ENCODE measurements at places on chromosomes 6 and 20.

- no peak for DNase-seq
These were observed 219.1 kb downstream of the MYLK4 start for GRCh38 chr6:2531426-2532215.

DNA sequence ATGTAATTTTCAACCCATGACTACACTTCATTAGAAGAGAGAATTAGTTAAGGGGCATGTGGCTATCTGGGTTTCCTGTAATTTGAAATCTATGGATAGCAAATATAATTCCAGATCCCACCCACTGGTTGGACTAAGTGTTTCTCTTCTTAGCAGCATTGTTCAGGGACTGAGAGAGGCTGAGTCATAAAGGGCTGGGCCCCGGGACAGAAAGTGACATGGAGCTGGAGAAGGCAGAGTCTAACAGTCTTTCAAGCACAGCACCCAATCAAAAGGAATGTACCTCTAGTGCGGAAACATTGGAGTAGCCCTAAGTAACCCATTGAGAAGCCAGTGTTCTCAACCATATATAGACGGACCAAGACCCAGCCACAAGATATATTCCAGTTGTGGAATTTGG is 363.9 kb downstream of the DHX35 start:
- DNase-seq = no peak

- DNase-seq = no peak
These were observed 162.0 kb downstream of the FAXC start for GRCh38 chr6:99187429-99187828.

GRCh38 chr20:5900908-5901307 is 49.4 kb downstream of the TRMT6 start:
- no peak for DNase-seq

DNA sequence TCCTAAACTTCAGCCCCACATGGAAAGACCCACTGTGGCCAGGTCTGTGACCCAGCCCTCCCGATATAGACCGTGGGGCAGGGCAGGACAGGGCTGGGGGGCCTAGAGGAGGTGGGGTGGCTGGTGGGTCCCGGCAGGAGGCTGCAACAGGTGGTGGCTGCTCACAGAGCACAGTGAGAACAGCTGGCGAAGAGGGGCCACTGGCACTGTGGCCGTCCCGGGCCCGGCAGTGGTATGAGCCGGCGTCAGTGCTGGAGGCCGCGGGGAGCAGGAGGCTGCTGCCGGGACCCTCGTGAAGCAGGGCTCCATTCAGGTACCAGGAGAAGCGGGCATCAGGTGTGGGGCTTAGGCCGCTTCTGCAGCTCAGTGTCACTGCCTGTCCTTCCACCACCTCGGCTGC is 13.4 kb downstream of the SIGLEC1 start:
- no peak for DNase-seq

GRCh38 chr6:13248053-13248452 is 80.3 kb downstream of the TBC1D7 start:
- no peak for DNase-seq

DNA sequence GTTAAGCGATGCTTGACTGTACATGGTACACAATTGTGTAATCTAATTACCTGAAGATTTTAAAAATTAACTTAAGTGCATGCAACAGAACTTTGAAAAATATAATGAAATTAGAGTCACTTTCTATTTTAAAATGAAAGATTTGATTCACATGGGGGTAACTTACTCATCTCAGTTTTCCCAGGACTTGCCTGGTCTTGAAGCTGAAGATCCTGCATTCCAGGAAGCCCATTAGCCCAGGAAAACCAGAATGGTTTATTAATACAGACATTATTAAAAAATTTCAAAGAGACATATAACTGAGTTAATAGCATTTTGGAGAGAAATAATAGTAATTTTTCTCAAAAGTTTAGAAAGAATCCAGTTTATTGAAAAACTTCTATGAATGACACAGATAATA is 190.6 kb downstream of the SIM1 start:
- no peak for DNase-seq

DNA sequence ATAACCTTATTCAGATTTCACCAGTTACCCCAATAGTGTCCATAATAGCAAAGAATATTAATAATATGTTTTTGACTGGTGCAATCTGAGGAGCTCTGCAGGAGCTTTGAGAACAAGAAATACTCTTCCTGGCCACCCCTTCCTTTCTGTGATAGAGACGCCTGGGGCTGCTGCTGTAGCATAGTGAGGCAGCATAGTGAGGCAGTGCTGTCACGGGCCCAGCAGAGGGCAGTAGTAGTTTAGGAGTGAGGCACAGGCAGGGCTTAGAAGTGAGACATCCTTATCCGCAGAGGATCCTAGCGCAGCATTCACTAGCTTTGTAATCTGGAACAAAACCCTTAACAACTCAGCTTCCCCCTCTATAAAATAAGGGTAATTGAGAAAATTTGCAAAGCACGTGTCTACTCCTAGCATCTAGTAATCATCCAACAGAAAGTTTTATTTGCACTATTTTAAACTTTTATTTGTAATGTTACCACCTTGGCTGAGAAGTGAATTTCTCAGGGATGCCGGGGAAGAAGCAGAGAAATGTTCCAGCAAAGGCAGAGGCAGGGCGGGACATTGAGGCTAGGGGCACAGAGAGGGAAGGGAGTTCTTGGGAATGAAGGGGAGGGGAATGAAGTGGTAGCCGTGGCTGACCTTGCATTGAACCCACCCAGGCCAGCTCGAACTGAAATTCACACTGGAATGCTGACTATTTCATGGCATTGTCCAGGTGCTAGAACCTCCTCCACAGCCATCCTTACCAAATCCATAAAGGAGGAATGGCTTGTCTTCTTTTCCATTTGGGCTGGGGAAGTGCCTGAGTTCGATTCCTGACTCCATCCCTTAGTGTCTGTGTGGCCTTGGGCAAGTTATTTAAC is 78.8 kb downstream of the CDS2 start:
- peak; percentile 47 for DNase-seq

DNA sequence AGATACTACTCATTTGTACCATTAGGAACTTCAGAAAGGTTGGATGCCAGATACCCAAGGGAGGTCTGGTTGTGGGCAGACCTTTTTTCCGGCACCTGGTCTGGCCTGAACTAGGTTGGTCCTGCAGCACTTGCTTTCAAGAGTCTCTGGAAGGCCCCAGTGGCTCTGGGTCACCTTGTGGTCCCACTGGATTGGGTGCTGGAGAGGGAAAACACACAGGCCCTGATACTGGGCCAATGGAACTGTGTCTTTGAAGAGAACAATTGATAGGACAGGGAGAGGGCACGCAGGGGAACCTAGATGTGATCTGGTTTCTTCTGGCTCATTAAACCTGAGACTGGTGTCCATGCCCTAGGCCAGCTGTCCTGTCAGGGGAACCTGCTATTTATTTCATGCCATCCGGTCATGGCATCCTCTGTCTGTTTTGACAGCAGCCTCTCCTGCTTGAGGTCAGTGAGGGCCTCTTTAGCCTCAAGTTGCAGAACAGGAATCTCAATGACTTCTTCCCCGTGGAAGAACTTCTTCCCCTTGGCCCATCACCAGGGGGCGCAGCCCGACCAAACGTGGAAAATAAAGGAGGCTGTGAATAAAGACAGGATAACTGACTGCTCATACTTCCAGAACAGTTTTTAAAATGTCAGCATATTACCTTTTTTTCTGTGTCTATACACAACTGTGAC is 25.0 kb downstream of the TAF8 start:
- peak; percentile 38 for DNase-seq

- no peak for DNase-seq
These were observed 329.1 kb upstream of the RUNX2 start for GRCh38 chr6:44999066-44999465.

- no peak for DNase-seq
These were observed 88.2 kb downstream of the TCP11 start for GRCh38 chr6:35052694-35053565.
